AG09319 (cell line): ENCODE measurements at places on chromosomes 5 and 9.

- DNase-seq, result no peak
These were observed 7.8 kb upstream of the RXRA start for GRCh38 chr9:134318481-134318891.

DNA sequence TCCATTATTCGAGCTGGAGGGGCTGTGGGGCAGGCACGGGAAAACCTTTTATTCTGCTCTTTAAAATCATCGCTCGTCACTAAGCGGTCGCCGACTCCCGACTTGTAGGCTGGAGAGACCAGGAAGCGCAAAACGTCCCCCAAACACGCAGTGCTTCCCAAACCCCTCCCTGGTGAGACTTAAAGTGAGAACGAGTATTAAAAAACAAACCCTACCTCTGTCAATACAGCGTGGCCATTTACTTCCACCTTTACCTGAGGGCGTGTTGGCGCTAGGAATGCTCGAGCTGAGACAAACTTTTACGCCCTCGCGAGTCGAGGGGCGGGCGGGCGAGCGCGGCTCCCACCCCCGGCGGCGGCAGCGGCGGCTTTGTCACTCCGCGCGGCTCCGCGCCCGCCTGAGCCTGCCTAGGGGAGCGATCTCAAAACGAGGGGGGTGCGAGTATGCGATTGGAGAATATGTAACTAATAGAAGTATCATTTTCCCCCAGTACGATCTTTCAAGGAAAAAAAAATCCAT, at the start of gene NR2F1-AS1:
NR2F1-AS1 (minus strand) TSS at position 293 of the 519 bp plus-strand sequence.
- no peak for DNase-seq

DNA sequence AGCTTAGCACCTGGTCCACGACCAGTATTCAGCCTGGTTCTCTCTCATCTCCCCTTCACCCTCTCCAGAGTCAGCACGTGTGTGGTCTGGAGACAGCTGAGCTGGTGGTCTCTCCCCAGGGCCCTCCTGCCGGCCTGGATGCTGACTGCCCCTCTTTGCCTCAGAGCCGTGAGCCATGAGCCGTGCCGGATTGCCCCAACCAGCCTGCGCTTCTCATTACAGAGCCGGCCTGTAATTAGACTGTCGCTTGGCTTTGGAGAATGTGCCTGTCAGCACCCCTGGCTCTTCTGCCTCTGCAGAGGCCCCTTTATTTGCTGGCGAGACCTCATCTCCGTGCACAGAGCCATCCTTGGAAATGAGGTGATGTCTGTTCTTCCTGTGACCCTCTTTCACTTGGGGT, 118.7 kb upstream of the BOD1 start:
- DNase-seq, result no peak

DNA sequence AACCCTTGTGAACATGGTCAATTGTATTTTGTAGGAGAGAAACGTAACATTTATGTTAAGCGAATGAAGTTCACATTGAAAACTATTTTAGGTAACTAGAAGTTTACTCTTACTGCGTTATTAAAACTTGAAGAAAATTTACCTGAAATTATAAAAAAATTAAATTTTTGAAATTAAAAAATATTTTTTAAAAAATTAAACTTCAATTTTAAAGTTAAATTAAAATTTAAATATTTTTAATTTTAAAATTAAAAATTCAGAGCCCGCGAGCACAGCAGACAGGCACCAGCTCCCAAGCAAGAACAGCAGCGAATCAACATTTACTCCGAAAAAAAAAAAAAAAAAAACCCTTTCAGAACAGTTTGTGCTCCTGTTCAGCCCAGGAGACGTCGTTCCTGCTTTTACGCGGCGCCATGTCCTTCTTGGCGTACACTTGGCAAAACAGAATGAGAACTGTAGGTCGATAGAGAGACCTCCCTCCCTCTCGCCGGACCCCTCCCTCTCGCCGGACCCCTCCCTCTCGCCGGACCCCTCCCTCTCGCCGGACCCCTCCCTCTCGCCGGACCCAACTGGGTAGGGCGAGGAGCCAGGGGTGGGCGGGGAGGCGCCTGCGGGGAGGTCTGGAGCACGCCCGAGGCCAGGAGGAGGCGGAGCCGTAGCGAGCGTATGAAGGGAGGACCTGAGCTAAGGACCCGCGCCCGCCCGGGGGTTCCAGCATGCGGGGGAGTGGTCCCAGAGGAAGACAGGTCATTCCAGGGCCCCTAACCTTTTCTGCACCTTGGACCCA, 235.8 kb downstream of the ROR2 start:
- peak; percentile 3 for DNase-seq

- DNase-seq, result no peak
These were observed 20.9 kb downstream of the GIN1 start for GRCh38 chr5:103098993-103099392.

DNA sequence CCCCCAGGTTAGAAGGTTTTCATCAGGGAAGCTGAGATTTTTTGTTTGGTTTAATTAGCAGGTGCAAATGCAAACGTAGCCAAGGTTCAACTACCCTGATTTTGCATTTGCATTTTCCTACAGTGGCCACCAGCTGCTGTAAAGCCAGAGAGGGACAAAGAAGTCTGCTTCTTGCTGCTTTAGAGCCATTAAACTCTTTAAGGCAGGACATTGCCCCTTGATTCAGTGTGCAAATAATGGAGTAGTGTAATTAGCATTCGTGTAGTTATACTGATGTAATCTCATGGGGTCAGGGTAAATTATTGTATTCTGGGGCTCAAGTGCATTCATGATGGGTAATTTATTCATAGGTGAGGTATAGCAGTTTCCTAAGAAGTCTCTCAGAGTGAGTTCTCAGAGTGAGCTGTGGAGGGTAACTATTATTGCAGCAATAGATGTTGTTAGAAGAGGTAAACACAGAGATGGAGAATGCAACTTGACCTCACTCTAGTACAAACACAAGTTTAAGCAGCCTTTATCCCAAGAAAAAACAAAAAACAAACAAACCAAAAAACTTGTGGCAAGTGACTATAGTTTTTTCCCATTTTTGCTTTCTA, 526.5 kb downstream of the KIF4B start:
- no peak for DNase-seq

- no peak for DNase-seq
These were observed 11.4 kb downstream of the YTHDC2 start for GRCh38 chr5:113524927-113525326.

GRCh38 chr5:76764374-76764773, 48.4 kb downstream of the F2R start:
- no peak for DNase-seq

GRCh38 chr5:113487781-113488644, at the start of gene MCC:
Gene MCC (minus strand): TSS chr5:113488453.
- peak; percentile 82 for DNase-seq

DNA sequence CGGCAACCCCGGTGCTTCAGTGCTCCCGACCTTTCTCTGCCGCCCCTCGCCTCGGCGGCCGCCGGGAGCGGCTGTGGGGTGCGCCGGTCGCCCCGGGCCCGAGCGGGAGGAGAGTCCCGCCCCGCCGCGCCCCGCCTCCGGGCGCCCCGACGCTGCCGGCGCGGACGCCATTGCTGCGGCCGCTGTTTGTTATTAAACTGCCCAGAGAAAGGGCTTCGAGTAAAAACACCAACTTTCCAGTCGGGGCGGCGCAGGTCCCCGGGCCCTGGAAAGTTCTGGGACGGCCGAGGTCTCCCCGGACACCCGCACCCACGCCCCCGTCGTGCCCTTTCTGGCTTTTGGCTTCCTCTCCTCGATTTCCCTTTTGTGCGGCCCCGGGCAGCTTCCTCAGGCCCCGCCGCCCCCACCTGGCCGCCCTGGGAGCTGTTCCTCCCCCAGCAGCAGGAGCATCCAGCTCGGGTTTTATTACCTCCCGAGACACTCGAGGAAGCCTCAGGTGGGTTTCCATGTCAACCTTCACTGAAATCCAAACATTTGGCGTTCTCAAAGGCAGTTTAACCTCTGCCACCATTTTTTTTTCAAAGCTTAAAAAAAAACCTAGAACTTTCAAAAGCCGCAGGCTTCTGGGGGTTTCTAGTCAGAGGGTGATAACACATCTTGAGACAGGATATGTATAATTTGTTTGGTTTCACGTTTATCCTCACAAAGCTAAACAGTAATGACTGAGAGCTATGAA, 334.4 kb downstream of the CWC27 start:
- DNase-seq, result no peak

DNA sequence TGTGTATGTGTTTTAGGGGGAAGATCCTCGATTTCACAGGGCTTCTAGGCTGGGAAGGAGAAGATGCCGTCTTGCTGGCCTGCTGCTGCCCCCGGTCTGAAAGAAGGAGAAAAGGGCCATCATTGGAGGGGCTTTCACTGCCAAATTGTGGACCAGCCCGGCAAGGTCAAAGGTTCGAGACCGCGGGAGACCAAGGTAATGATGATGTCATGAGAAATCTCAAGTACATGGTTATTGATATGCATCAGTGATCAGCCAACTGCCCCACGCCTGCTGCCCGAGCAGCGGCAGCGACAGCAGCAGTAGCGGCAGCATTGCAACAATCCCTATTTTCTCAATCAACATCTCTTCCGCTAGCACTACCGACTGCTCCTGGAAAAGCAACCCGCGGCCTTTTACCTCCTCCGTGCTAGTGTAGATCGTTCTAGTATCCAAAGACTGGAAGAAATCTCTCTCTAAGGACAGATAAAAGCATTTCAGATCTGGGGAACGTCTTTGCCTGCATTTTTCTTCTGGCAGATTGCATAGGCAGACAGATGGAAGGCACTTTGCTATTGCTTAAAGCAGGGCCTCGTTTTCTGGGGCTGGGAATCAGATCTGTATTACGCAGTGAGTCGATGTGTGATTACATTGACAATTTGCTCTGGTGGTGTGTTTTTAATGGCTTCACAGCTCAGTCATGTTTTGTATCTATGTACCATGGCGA, 215.3 kb downstream of the MEF2C start:
- DNase-seq, result no peak

GRCh38 chr5:136615251-136616119, 250.1 kb upstream of the TRPC7 start:
- no peak for DNase-seq

GRCh38 chr5:73513996-73514395, 15.8 kb downstream of the BTF3 start:
- no peak for DNase-seq

DNA sequence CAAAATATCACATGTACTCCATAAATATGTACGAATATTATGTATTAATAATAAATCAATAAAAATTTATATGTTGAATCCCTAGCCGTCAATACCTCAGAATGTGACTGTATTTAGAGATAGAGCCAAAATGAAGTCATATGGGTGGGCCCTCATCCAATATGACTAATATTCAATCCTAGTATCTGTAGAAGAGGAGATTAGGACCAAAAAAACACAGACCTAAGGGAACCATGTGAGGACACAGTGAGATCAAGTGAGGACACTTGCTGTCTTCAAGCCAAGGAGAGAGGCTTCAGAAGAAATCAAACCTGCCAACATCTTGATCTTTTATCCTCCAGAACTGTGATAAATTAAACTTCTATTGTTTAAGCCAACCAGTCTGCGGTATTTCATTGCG, 3.7 kb upstream of the AMACR start:
- DNase-seq, result no peak

DNA sequence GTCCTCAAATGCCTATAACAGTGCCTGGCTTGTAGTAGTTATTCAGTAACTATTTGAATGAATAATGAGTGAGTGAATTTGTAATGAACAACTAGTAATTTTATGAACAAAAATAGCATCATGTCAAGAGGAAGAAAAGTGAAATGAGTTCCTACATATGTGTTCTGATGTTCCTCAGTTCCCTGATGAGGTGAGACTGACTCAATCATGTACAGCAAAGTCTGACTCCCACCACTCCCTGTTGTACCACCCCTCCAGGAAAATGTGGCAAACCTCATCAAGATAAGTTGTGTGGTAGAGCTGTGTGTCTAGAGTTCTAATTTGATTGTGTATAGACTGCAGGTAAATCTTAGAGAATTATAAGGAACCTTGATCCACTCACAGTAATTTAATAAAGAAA, 201.6 kb downstream of the GOLPH3 start:
- no peak for DNase-seq

GRCh38 chr5:58963361-58963760, 380.5 kb downstream of the RAB3C start:
- DNase-seq, result no peak

DNA sequence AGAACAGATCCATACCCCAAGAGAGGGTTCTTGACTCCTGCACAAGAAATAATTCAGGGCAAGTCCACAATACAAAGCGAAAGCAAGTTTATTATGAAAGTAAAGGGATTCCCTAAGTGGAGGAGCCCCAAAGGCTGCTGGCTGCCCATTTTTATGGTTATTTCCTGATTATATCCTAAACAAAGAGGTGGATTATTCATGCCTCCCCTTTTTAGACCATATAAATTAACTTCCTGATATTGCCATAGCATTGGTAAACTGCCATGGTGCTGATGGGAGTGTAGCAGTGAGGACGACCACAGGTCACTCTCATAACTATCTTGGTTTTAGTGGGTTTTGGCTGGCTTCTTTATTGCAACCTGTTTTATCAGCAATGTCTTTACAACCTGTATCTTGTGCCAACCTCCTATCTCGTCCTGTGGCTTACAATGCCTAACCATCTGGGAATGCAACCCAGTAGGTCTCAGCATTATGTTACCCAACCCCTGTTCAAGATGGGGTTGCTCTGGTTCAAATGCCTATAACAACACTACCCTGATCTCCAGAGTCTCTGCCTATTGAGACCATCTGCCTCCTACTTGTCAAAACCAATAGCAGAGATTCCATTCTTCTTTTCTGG, 154.4 kb upstream of the GRAMD2B start:
- no peak for DNase-seq

DNA sequence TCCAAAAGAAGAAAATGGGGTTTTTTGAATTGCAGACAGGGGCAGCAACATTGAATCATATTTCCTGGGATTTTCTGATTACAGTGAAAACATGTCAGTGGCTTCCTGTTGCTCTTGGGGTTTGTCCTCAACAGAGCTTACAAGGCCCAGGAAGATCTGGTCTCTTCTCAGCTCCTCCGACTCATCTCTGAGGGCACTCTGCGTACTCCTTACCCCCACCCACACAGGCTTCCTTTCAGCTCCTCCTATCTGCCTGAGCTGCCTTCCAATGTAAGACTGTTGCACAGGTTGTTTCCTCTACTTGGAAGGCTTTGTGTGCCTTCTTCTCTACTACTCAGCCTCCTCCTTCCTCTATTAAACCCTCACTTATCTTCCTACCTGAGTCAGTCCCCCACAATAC, 245.1 kb upstream of the MEF2C start:
- DNase-seq, result no peak

DNA sequence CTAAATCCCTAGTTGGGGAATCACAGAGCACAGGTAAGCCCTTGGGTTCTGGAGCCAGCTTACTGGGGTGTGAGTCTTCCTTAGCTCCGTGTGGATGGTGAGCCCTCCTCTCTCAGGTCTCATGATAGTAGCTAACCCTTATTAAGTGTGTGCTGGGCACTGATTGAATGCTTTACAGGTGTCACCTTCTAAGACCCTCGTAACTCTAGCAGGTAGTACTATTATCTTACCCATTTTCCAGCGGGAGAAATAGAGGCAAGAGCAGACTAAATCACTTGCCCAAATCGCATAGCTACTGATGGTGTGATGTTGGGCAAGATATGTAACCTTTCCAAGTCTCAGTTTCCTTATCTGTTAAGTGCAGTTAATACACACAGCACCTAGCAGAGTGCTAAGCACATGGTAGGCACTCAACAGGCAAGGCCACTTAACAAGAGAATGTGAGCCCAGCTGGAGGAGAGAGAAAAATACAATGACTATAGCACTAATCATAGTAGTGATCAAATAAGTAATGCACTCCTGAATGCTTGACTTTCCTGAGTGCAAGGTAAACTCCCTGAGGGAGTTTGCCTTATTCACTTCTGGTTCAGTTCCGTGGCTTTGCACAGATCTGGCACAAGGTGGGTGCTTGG, at the start of gene DCANP1:
DCANP1 (minus strand) TSS at position 51 of the 632 bp plus-strand sequence. CDS start 240 bp downstream, outside the sequence.
- DNase-seq, result no peak

GRCh38 chr5:172952034-172952511, 7.2 kb upstream of the RPL26L1 start:
- DNase-seq, result no peak

- no peak for DNase-seq
These were observed 16.7 kb downstream of the TGFBR1 start for GRCh38 chr9:99121604-99122003.
